ENCODE measurements at places on chromosomes 6 and 20.

DNA sequence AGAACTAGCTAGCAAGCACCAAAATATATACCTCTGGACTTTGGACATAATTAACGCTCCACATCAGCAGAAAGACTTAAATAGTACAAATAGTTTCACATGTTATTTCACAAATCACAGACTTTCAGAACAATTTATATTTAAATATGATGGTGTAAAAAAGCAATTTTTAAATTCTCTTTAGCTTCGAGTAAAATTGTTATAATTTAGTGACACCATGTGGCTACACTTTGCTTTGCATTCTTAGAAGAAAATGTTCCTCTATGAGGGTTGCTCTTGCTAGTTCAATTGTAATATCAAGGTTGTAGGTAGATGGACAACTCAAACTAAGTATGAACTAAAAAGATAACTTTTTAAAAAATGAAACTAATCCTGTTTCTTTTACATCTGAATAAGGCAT, 69.0 kb downstream of the BTBD9 start:
- no peak for DNase-seq

DNA sequence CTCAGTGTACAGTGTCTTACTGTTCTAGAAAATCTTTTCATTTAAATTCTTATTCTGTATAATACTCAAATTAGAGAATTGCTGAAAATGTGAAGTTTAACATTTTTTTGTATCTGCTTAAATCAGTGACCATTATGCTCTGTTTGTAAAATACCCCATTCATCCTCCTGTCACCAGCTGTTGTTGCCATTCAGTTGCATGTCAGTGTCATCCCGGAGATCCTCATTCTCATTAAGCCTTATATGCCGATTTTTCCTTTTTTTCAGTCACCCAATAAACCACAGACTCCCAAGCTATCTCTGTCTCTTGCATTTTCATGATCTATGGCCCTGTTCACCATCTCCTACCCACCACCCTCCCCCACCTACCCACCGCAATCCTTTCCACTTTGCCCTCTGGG, 20.4 kb downstream of the GTF2H5 start:
- no peak for DNase-seq

- DNase-seq = no peak
Observed at GRCh38 chr6:156160795-156161165, 616.4 kb upstream of the ARID1B start.

GRCh38 chr6:152637296-152638047, at the start of gene SYNE1:
Gene SYNE1, minus strand, starts transcription at chr6:152637362. Its CDS starts 9,031 bp downstream, at chr6:152628331.
- DNase-seq = no peak

Data from forelimb muscle (tissue), 1 donor.